ENCODE measurements at places on chromosomes 2 and 18.

DNA sequence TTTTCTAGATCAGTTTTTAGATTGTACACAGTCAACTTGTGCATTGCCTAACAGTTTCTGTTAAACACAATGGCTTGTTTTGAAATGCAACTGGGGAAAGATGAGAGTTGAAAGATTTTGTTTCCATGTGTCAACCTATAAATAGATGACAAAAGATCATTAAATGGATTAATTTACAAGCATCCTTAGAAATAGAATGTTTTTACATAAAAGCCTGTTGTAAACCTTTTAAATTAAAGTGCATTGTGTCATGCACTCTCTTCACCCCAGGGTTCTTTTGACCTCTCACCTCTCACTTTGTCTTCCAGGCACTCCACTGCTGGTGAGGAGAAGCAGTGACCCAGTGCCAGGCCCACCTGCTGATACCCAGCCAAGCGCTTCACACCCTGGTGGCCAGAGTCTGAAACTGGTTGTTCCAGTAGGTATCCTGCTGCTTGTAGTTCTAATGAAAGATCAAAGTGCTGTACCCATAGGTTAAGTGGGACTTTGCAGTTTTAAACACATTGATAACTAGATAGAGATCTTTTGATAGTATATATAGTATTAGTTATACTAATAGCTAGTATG, 502.1 kb downstream of the PARD3B start:
- DNase-seq, result no peak

DNA sequence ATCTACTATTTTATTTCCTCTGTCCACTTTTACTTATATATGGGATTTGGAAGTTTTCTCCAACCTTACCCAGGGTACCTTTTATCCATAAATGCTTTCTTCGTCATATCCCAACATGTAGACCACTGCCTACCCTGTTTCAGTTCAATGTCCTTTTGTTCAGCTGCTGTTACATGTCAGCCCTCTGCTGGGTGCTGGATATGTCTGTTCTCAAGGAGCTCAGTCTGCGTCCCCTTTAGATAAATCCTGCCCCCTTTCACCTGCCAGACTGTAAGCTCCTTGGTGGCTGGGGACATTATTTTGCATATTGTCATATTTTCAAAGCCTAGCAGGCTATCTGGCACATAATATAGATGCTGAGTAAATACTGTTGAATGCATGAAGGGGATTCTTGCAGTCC, 53.2 kb downstream of the NEMP2 start:
- DNase-seq, result no peak

DNA sequence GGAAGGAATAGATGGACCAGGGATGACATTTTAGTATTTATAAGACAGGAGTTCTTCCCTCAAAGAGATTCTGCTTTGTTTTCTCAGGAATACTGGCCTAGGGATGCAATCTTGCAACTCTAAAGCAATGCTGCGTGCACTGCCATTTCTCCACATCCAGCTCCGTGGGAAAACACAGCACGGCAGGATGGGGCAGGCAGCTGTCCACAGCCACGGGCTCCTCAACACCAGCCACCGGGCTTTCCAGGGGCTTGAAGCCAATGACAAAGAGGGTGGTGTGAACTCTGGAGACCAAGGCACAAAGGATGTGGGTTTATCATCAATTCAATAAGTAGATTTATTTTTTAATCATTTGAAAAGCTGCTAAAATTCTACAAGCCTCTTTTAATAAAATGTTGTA, 49.3 kb downstream of the CABYR start:
- no peak for DNase-seq

DNA sequence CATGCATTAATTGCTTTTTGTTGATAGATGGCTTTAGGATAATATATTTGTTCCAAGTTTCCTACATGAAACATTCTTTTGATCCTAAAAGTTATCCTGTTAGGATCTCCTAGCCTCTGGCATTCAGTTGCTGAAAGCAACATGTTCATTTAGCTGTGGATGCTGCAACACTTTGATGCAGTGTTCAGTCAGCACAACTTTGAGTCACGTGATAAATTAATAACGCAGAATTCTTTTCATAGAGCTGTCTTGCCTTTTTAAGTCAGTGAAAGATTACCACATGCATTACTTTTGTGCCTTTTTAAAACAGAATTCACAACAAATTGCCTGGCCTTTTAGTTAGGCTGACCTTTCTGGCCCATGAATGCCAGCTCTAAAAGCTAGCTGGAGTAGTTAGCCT, 1467.9 kb upstream of the ZEB2 start:
- no peak for DNase-seq

- DNase-seq, result no peak
These were observed 89.4 kb downstream of the CELF4 start for GRCh38 chr18:37476182-37476581.
